ENCODE measurements at places on chromosomes 5 and 9.

- no peak for DNase-seq
These were observed 44.0 kb downstream of the GGTA1 start for GRCh38 chr9:121455527-121456239.

- DNase-seq: no peak
These were observed 45.2 kb downstream of the YIPF5 start for GRCh38 chr5:144125163-144125726.

DNA sequence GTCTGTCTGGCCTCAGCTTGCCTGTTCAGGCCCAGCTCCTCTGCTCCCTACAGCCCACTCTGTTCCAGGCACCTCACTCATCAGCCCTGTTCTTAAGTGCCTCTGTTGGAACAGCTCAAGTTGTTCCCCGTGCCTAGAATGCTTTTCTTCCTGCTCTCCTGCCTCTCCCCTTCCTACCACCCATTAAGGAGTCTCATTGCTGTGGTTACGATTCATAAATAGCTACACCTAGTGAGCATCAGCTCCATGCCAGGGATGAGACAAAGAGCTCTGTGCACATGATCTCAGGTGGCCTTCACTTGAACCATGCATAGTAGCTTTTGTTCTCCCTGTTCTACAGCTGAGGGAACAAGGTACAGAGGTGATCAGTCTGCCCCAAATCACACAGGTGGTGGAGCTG, 54.3 kb downstream of the PSD2 start:
- no peak for DNase-seq

- no peak for DNase-seq
These were observed 498.1 kb upstream of the ZNF608 start for GRCh38 chr5:125244531-125244930.

- DNase-seq: no peak
These were observed 96.5 kb upstream of the CAST start for GRCh38 chr5:96565582-96566265.

Measured in NCI-H2081 treated with DMSO at 0.1 percent for 48 hours (cell line).